CD4-positive, alpha-beta T cell treated with Interleukin-4 for 4 hours (primary cell): ENCODE measurements at places on chromosomes 16 and 17.

DNA sequence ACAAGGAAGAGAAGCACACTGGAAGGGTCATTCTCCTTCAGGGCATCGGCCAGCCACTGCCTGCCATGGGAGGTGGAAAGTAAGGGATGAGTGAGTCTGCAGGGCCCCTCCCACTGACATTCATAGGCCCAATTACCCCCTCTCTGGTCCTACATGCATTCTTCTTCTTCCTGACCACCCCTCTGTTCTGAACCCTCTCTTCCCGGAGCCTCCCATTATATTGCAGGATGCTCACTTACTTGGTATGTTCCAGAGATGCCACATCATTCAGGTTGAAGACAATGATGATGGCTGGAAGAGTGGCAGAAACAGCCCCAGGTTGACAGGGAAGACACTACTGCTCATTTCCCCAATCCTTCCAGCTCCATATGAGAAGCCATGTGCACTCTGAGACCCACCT is 2.5 kb downstream of the RAB34 start:
- no peak for DNase-seq

DNA sequence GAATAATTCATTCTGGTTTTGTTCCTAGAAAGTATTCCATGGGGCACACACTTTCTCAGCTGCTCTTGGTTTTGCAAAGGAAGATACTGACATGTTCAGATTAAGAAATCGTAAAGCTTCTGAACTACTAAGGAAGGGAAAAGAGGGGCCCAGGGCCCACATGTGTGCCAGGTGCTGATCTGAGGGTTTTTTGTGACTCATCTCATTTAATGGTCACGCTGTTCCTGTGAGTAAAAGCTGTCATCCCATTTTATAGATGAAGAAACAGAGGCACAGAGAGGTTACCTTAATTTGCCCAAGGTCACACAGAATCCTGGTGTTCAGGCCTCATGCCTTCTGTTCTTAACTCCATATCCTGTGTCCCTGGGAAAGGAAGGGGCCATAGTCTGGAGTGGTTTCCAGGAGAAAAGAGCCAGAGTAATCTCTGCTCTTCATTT is 113.2 kb downstream of the MSI2 start:
- no peak for DNase-seq

- no peak for DNase-seq
These were observed 164.8 kb downstream of the HAPSTR1 start for GRCh38 chr16:9256196-9256595.

GRCh38 chr17:26807024-26807423 is 486.9 kb upstream of the WSB1 start:
- DNase-seq, result no peak

DNA sequence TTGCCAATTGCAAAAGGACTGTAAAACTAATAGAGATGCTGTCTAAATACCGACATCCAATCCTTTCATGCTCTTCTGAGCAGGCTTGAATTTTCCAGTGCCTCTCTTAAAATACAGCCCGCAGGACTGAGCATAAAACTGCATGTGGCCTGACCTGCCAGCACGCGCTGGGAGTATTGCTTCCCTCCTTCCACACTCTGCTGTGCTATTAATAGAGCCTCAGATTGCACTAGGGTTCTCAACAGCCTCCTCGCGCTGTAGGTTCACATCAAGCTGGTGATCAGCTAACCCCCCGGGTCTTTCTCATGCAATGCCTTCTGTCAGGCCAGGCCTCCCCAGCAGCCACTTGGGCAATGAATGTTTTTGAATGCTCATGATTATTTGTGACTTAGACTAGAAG is 14.2 kb upstream of the MSI2 start:
- no peak for DNase-seq

DNA sequence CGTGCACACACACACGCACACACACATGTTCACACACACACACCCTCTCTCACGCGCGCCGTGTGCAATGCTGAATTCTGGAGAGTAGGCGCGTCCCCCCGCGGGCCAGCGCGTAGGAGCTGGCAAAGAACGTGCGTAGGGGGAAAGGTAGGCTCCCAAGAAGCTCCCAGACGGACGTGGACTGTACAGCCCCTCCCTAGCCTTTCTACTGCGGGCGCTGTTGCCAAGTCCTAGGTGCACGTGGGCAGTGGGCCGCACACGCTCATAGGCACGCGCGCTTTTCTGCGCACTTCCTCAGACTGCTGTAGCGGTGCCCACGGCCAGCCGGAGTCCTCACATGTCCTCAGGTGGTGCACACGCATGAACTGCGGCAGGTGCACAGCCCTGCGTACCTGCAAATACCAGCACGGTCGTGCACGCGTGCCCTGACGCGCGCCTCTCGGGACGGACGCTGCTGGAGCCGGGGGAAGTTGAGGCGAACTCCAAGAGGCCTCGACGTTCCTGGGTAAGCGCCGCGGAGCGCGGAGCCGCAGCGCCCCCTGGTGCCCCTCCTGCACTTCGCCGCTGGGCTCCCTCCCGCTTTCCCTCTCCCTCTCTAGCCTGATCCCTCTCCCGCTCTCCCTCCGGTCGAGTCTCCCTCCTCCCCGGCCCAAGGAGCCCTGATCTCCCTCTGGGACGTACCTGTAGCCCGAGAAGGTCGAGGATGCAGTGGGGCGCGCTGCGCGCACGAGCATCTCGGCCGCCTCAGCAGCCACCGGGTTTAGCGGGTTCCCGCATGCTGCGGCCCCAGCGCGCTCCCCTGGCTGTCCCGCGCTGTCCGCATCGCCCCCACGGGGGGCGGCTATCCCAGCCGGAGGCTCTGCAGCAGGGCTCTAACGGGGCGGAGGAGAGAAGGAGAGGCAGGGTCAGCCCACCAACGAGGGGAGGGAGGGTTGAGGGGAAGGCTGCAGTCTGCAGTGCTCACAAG is 749 bp downstream of the GRIN2A start:
- peak; percentile 4 for DNase-seq

DNA sequence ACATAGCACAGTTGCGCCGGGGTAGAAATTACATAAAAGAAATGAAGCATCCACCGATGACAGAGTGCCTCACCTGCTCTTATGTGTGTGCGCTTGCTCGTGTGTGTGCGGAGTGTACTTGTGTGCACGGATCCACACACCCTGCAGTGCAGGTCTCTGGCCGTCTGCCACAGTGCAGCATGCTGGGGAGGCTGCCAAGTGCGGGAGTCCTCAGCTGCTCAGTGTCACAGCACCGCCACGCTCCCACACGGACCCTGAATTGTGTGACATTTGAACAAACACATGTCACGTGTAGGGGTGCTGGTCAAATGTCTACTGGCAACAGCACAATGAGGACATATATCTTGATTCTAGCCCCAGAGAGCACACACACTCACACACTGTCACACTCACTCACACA is 243.0 kb upstream of the MYOCD start:
- no peak for DNase-seq

DNA sequence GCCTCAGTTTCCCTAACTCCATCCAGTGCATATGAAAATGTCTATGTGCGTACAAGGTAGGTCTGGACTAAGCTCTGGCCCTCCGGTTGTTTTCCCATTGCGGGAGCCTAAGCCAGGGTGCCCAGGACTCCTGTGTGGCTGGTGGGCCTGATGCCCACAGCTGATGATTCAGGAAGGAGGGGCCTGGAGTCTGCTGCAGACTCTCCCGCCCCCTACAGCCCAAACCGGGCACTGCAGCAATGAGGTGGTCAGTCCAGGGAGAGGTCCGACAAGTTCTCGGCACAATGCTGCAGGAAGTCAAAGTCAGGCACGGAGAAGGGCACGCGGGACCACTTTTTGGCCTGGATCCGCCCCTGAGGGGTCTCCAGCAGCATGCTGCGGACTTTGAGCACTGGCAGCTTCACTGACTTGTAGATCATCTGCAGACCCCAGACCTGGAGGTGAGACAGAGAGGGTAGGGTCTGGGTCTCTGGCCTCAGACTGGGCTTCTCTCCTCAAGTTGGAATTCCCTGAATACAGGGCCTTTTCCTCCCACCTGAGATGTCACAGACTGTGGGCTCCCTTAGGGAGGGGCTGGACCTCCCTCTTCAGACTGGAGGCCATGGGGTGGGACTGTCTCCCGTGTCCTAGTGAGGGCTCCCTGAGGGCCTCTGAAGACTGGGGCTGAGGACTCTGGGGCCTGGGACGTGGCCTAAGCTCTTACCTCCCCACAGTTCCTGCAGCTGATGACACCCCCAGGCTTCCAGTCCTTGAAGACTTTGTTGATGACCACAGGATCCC is 3.4 kb upstream of the ZNF385C start:
- DNase-seq, result peak; percentile 52

GRCh38 chr16:471353-472198 is 46.1 kb downstream of the RAB11FIP3 start:
- DNase-seq, result no peak

- DNase-seq, result no peak
These were observed 16.8 kb downstream of the IL4R start for GRCh38 chr16:27330542-27330941.

DNA sequence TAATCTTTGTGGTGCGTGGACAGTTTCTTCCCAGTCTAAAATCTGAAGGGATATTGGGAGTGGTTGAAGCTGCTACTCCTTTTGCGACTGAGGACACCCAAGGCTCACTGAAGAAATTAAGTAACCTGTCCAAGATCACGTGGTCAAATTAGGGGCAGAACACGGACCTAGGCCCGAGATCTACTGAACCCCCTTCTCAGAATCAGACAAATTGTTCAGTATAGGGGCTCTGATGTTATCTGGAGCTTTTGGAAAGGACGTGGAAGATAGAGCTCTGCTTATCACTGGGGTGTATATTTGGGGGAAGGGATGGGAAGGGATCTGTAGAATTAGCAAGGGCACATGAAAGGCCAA is 857 bp downstream of the TANGO6 start:
- no peak for DNase-seq

DNA sequence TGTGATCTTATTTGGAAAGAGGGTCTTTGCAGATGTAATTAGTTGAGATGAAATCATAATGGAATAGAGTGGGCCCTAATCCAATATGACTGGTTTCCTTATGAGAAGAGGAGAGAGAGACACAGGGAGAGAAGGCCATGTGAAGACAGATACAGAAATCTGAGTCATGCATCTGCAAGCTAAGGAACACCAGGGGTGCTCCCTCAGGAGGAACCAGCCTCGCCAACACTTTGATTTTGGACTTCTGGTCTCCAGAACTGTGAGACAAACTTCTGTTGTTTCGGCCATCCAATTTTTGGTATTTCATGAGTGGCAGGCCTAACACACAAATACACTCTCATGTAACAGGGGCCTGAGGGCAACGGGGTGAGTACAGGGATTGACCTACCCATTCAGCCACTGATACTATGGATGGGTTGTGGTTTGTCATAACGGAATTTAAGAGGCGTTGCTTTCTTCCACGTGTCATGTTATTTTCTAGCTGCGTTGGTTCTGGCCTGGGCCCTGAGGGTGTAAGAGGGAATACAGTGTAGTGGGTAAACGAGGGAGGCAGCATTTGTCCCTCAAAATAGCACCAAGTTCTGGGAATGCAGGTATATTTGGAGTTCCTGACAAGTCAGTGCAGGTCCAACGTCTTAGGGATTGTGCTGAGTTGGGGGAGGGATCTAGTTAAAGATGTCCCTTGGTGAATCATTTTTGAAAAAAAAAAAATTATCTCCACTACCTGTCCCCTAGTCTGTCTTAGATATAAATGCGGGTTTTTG is 17.7 kb downstream of the PLCG2 start:
- no peak for DNase-seq

GRCh38 chr16:79972053-79972704 is 371.6 kb upstream of the MAF start:
- no peak for DNase-seq

DNA sequence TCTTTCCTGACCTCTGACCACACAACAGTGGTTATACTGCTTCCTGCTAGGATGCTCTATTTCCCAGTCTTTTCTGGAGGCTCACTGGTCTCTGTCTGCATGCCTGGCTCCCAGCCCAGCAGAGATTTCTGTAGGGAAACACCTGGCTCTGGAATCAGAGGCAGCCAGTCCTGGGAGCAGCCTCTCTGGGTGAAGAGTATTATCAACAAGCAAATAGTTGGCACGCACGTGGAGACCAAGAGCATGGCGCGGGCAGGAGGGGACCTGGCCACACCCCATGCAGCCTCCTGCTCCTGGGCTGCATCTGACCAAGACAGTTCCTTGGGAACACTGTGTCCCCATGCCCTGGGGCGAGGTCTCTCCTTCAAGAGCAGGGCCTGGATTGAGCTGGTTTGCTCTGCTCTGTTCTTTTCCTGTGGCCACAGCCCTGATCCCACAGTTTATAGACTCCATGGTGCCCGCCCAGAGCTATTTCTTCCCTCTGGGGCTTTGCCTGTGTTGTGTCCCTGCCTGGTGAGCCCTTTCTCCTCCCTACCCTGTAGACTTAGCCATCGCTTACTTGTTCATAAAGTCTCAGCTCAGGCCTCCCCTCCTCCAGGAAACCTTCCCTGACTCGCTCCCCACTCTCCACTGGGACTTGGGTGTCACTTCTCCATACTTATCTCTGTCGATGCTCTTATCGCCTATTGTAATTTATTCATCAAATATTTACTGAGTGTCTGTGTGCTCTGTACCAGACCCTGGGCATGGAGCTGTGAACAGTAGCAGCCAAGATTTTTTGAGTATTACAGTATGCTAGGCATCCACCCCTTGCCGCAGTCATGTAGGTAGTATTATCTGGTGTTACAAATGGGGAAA is 60.6 kb downstream of the SCNN1B start:
- DNase-seq, result no peak

GRCh38 chr16:71648921-71649320 is 22.9 kb downstream of the MARVELD3 start:
- DNase-seq, result no peak

DNA sequence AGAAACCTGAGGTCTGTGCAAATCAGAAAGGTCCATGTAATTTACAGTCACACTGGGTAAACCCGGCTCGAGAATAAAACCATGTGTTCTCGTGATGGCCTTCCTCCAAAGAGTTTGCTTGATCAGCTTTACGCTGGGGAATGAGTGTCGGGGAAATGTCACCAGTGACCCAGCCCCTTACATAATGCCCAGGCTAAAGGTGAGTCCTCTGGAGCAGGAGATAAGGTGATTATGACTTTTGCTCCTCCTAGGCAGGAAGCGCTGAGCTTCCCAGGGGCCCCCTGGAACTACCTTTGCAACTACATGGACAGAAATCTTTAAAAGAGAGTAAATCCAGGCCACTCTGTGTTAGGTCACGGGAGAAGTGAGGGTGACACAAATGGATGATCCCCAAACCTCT is 15.7 kb downstream of the SLC6A4 start:
- DNase-seq, result no peak

DNA sequence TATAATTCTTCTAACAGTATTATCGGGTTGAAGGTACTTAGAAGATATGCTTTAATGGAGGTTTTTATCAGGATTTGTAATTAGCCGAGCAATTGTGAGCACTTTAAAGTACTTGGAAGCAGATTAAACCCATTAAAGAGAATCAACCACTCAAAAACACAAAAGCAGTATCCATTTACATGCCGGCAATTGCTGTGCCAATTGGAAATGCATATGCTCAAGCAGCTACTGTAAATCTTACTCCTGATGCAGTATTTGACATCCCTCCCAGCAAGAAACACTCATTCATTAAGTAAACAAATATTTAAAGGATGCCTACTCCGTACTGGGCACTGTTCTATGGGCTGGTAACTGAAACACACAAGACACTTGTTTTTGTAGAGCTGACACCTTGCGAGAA is 11.4 kb upstream of the CCL1 start:
- no peak for DNase-seq

- no peak for DNase-seq
These were observed 883.6 kb downstream of the KCNJ2 start for GRCh38 chr17:71052971-71053370.
